Osteoblast (primary cell): ENCODE measurements at places on chromosomes 12 and 14.
A peak's percentile ranks its signal among the peaks of the same experiment; 100 is the strongest.

DNA sequence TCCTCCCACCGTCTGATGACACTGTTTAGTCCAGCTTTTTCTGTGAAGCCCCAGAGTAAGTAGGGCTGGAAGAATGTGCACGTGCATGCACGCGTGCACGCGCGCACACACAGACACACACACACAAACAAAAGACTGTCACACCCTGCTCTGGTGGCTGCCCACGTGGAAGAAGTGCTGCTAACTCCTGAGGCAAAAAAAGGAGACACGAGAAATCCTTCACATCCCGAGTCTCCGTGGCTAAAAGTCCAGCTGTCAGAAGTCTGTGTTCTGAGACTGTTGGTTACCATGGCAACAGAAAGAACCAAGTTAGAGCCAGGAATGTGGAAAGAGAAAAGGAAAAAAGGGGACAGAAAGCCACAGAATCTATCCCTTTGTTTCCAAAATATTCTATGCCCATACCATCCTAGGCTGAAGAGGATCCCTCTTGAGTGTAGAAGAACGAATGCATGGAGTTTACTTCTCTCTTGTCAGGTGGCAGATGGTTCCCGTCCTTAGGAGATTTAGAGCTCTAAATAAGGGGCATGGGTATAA is 1.6 kb upstream of the C12orf71 start:
- DNase-seq, result peak; percentile 6

DNA sequence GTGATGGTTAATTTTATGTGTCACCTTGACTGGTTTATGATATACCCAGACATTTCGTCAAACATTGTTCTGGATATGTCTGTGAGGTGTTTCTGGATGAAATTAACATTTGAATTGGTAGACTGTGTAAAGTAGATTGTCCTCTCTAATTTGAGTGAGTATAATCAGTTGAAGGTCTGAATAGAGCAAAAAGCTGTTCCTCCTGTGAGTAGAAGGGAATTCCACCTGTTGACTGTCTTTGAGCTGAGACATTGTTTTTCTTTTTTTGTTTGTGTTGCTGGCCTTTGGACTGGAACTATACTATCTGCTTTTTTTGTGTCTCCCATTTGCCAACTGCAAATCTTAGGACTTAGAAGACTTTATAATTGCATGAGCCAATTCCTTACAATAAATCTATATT is 920.9 kb upstream of the LRFN5 start:
- DNase-seq, result no peak

DNA sequence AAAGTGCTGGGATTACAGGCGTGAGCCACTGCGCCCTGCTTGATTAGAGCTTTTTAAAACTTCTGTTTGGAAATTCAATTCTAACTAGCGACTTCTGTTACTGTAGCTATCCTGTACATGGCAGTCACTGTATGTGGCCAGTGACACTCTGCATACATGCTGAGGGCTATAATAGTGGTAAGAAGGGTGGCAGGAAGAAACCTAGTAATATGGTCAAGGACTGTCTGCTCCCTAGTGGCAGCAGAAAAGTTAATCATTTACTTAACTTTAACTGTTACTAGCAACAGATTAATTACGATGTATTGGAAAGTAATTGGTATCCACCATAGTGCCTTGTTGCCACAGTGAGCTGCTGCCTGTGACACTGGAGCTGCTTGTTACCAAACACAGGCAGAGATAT is 149.0 kb downstream of the KITLG start:
- no peak for DNase-seq

- DNase-seq, result no peak
These were observed 53.9 kb downstream of the TTLL5 start for GRCh38 chr14:75714991-75715390.

DNA sequence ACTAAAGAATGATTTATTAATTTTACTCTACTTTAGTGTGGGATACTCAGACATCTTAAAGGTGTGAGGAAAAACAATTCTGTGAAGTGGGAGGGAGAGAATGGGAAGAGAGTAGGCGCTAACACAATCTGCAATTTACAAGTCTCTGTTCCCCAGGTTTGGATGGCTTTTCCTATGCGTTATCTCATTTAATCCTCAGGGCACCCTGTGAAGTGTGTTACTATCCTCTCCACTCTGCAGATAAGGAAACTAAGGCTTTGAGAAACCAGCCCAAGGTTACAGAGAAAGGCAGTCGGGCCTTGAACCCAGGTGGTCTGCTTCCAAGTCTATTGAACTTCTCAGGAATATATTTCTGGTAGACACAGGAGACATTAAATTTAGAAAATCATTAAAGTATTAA is 36.2 kb upstream of the TUBA1C start:
- no peak for DNase-seq

- no peak for DNase-seq
These were observed 243.7 kb upstream of the FAR2 start for GRCh38 chr12:28905220-28905955.

DNA sequence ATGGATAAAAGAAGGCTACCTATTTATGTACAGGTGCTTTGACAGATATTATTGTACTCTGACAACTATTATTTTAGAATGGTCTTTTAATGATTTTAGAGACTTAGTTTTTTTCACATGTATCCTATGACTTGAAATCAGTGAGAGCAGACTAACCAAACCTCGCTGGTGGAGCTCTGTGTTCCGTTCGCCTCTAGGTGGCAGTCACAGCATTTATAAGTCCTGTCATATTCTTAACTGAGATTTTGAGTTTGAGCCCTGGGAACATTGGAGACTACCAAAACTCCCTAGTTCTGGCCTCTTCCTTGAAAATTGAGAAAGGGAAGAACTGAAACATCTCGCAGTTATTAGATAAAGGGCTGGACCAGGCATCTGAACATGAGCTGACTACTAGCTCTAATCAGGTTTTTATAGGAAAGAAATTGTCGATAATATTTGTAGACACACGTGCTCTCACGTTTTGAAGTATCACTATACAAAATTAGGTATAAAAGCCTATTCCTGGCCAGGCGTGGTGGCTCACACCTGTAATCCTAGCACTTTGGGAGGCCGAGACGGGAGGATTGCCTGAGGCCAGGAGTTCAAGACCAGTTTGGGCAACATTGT is 48.3 kb downstream of the TTLL5 start:
- DNase-seq, result peak; percentile 1

- no peak for DNase-seq
These were observed 238.6 kb downstream of the LRIG3 start for GRCh38 chr12:58681730-58682129.

- DNase-seq, result no peak
These were observed 37.6 kb downstream of the DEGS2 start for GRCh38 chr14:100121643-100122480.

GRCh38 chr12:88314706-88315105 is 172.6 kb downstream of the TMTC3 start:
- DNase-seq, result no peak

GRCh38 chr14:94689218-94689984 is 77.2 kb downstream of the SERPINA3 start:
- peak; percentile 98 for DNase-seq

GRCh38 chr14:45287610-45288009 is 34.6 kb upstream of the MIS18BP1 start:
- DNase-seq, result no peak

DNA sequence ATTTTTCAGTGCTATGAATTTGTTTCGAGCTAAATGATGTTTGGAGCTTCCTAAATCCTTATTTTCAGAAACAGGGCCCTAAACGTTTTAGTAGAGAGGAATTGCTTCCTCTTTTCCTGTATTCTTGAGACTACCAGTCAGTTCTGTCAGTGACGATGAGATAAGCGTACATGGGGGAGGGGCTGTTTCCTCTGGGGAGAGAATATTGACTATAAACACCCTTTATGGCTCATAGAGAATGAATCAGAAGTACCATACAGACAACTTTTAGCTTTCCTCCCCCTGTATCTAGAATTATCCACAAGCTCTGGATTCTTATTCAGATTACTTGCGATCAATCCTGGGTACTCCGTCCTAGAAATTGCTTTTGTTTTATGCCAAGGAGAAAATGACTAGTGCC is 5.1 kb downstream of the TBK1 start:
- DNase-seq, result no peak

- DNase-seq, result no peak
These were observed 223.0 kb downstream of the SLC6A15 start for GRCh38 chr12:84689638-84690037.

- no peak for DNase-seq
These were observed 151.6 kb upstream of the OR4E1 start for GRCh38 chr14:21825149-21825743.

DNA sequence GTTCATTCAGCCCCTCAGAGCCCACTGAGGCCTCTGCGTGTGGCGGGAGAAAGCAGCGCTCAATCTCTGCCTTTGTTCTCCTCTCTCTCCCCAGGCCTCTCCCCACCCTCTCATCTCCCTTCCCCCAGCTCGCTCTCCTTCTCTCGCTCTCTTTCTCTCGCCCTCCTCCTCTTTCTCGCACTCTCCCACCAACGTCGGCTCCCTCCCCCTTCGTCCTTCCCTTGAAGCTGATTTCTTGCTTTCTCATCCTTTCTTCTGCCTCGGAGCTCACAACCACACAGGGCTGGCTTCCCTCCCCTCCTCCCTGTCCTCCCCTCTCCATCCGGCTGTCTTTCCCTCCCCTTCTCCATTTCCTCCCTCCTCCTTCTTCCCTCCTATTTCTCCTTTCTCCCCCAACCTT is 96.4 kb downstream of the LRRC74A start:
- DNase-seq, result peak; percentile 37

- peak; percentile 85 for DNase-seq
These were observed 16.5 kb downstream of the SELPLG start for GRCh38 chr12:108616941-108617858.

DNA sequence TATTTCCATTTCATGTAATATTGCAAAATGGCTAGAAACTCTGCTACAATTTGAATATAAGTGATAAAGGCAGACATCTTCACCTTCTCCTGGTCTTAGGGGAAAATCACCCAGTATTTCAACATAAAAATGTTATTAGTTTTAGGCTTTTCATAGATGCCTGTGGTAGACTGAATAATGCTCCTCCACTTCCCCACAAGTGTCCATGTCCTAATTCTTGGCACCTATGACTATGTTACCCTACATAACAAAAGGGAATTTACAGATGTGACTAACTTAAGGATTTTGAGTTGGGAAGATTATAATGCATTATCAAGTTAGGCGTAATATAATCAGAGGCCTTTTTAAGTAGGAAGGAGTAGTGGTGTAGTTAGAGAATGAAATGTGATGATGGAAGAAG is 196.4 kb downstream of the TMTC3 start:
- no peak for DNase-seq

DNA sequence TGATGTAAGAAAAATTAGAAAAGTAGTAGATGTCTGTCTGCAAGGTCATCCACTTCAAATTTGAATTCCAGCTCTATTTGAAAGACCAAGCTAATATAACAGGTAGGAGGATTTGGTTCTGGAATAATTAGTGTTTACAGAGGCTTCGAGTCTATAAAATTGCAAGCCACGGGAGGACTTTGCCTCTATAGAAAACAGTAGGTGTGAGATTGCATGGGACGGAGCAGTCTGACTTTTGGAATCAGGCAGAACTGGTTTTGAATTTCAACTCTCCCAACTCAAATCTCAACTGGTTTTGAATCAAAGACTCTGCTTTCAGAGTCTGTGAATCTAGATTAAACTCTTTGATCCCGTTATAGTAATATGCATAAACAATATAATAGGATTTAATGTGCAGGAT is 82.4 kb downstream of the PIK3C2G start:
- DNase-seq, result no peak
